ENCODE measurements at places on chromosomes 12 and 14.

DNA sequence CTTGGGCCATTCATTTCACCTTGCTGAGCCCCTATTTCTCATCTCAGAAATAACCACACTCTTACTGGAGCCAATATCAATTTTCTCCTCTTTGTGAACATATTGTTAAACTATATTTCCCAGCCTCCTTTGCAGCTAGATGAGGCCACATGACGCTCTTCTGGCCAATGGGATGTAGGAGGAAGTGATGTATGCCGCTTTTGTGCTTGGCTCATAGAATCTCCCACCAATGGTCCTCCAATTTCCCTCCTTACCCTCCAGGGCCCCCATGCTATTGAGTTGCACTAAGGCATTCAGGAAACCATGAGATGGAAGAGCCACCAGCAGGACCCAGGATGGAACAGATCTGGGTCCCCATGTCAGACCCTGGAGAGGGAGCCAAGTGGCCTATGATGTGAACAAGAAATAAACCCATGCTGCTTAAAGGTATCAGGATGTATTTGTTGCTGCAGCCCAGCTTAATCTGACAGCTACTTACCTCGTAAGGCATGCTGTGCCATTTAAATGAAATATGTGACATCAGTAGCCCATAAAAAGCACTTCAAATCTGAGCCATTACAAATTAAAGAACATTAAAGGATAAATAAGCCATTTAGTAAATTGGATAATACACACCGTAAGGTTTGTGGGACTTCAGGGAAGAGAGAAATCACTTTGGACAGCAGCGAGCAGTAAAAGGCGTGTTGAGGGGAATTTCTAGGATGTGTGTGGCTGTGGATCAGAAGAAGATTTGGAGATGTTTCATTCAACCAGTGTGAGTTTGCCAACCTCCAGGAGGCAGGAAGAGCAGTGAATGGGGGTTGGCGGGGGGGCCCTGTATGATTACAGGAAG is 24.4 kb upstream of the BDKRB2 start:
- DNase-seq, result no peak

- no peak for DNase-seq
Measured at GRCh38 chr14:85063747-85064146, 466.2 kb upstream of the FLRT2 start.

GRCh38 chr14:63725786-63726460 is 1.9 kb downstream of the SGPP1 start:
- no peak for DNase-seq

DNA sequence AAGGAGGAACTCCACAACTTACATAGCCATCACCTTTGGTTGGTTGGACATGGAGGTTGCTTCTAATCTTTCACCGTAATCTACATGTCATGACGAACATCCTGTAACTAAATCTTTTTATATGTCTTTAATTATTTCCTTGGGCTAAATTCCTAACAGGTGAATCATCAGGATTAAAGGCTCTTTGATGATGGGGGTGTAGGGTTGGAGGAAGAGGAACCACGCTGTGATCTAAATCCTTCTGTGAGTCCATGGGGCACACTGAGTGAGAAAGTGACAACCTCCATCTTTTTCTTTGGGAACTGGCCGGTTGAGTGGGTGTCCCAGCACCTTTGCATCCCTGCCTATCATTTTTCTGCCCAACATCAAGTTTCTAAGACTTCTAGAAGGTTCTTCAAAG is 31.1 kb upstream of the MAP1LC3B2 start:
- no peak for DNase-seq

GRCh38 chr14:105879503-105879866 is 353.1 kb downstream of the TMEM121 start:
- DNase-seq, result no peak

DNA sequence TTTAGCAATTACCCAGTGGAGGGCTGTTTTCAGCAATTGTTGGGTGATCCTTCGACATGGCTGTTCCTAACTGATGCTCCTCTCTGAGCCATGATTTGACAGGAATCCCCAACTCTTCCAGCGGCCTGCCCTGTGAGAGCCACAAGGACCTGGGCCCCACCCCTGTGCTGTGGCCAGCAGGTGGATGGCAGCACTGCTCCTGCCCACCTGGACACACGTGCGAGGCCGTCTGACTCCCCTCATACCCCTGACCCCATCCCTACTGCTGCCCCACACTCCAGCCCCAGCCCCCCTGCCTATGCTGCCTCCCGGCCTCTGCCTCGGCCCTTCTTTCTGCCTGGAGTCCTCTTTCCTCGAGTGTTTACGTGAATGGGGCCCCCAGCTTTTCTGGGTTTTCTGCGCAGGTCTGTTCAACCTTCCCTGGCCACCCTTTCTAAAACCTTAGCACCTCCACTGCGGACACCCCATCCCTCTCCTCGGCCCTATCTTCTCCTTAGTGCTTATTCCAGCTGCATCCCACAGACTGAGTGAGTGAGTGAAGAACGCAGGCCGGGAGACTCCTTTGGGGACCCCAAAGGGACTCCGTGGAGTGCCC is 111.4 kb downstream of the DICER1 start:
- DNase-seq, result no peak

DNA sequence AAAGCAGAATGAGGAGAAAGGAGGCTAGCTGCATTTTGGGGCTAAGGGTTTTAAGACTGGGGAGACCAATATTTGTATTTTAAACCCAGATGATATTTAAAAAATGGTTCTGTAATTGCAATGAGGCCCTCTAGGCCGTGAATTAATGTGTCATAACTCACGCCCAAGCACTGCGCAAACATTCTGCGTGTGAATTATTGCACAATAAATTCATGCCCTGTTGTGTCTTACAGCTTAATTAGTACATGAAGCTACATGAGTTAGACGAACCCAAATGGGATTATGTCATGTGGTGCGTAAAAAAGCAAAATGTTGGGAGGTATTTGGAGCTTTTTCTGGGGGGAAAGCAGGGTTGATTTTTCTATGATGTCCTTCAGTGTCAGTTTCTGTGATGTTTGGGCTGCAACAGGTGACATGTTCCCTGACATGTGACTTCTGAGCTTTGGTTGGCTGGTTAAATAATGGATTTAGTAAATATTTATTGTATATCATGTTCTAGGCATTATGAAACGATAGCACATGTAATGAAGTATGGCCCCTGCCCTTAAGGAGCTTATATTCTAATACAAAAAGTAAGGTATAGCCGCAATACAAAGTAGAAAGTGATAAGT is 30.4 kb upstream of the CISTR start:
- DNase-seq, result no peak

DNA sequence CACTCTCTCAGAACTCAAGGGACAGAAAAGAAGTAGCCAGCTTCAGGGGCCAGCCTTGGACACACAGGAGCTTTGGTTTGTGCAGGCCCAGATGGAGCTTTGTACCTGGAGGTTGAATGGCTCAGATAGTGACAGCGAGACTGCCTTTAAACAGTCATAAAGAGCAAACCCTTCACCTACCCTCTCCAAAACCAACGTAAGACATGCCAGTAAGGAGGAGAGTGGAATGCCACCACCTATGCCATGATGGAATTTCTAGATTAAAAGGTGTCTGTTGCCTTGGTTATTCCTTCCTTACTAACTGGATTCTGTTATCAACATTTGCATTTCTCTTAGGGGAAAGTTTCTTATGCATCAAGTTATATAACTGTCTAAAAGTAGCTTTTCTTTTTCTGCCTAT is 98.1 kb downstream of the EML1 start:
- no peak for DNase-seq

DNA sequence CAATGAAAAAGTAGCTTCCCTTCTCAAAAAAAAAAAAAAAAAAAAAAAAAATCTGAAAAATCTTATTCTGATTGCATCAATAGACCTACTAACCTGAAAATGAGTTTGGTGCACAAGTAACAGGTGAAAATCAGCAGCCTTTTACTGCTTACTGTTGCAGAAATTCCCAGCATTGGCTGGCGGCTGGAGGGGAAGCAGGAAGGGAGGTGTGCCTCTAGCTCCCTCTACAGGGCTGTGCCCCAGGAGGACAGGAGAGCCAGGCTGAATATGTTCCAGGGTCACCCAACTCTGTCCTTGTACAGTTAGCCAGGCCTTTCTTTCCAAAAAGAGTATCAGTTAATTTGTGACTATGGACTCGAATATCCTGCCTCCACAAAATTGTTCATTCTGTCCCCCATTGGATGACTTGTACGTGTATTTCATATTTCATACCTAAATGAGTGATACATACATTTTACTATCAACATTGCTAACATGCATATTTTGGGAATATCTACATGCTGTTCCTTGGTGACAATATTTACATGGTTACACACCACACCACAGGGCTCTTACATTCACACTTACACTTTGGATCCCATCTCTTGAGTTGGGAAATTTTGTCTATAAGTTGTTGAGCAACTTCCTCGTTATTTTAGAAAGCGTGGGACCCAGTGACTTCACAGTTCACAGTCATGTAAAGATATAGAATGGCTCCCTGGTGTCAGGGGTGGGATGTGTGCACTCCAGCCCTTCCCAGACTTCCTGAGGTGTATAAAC is 124.8 kb downstream of the SAMD4A start:
- no peak for DNase-seq

DNA sequence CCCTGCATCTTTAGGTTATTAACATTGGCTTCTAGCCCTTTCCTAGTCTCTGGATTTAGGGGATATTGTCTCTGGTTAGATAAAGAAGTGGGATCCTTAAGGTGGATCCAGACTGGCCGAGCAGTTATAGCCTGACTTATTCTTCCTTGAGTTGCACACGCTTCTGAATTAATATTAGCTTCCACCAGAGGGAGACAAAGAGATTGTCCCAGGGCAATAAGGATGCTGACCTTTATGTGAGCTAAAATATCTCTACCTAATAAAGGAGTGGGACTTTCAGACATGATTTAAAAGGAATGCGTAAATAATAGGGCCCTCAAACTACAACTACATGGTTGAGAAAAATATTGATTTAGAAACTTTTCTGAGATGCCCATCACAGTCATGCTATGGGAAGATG is 139.7 kb downstream of the SLCO1B3 start:
- DNase-seq, result no peak

DNA sequence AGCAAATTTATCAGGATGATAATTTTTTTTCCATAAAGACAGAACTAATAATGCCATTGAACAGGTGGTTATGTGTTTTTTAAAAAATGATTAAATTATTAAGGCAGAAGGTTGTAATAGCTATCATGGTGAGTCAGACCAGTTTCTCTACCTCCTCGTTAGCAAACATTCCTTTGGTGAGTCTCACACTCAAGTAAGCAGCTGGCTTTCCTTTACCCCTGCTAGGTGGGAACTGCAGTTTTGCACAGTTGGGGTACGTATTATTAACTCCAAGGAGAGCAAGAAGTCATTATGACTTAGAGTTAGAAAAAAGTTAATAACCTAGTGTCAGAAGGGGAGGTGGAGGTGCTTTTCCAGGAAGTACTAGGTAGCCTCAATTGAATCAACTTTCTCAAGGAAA is 165.3 kb downstream of the SNAPC1 start:
- DNase-seq, result no peak

- DNase-seq, result no peak
Measured at GRCh38 chr12:97380440-97380839, 82.2 kb upstream of the RMST start.

DNA sequence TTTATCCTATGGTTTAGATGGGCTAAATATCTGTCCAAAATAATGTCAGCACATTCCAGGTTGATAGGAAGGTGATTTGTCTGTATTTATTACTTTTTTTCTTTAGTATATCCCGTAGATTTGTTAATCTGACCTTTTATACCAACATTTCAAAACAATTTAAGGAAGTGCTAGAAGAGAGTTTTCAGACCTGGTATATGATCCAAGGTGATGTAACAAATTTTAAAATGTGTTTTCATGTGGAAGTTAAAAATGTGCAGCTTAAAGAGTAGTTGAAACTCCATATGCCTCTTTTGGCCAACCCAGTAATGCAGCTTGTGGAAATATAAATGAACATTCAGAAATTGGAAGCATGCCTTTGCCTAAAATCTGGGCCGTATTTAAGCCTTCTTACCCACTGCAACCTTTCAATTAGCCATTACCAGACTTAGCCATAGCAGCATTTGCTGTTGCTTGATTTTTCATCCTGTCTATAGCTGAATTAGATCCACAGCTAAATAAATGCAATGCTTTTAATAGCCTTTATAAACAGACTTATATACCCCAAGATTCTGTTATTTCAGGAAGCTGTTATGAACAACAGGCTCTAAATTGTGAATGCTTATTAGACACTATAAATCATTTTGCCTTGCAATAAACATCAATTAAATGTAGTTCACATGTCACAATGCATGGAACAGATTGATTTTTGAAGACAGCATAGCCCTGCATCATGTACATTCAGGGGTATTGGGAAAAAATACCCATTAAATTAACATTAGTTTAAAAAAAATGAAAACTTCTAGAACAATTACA is 271.2 kb downstream of the PDZRN4 start:
- no peak for DNase-seq

DNA sequence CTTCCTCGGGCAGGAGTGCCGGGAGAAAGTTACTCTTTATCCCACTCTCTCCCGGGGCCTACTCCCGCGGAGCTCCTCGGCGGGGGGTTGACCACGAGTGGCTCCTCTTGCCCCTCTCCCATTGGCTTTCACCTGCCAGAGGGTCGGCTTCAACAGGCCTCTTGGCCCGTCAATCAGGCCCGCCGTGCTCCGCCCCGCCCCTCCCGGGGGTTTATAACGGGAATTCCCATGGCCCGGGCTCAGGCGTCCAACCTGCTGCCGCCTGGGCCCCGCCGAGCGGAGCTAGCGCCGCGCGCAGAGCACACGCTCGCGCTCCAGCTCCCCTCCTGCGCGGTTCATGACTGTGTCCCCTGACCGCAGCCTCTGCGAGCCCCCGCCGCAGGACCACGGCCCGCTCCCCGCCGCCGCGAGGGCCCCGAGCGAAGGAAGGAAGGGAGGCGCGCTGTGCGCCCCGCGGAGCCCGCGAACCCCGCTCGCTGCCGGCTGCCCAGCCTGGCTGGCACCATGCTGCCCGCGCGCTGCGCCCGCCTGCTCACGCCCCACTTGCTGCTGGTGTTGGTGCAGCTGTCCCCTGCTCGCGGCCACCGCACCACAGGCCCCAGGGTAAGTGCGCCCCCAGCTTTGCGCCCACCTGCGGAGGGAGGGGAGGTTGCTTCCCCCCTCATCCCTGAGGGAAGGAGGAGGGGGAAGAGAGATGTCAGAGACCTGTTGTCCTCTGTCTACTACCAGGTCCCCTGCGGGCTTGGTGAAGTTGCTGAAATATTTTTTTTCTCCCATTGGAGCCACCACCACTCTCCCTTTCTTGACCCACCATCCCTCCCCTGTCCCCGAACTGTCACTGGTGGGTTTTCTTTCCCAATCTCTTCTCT is at the start of gene SMOC1:
SMOC1 (plus strand) TSS at position 242 of the 869 bp plus-strand sequence; CDS start at position 505, 263 bp downstream.
- DNase-seq, result no peak

- DNase-seq, result no peak
Measured at GRCh38 chr14:70027785-70028428, 148.7 kb downstream of the SMOC1 start.

DNA sequence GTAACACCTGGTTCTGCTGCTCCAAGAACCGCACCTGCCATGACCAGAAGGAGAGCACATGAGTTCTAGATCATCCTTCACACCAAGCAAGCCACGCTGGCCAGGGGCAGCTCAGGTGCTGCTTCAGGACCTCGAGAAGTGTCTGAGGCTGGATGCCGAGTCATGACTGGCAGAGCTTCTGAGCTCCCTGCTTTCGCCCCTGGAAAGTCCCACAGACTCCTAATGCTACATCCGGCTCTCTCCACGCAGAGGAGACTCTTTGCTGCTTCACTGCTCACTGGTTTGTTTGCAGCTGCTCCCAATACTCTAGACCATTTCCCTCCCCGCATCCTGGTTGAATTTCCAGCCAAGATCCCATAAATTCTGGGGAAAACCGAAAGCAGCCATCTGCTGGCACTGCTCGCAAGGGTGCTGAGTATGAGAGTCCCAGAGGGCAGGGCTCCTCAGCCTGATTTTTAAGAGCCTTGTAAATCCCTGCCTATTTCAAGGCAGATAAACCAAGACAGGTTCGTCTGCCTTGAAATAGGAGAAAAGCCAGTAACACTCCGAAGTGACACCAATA is 1.4 kb downstream of the KRT2 start:
- no peak for DNase-seq

GRCh38 chr14:74567646-74568379 is 44.2 kb downstream of the LTBP2 start:
- no peak for DNase-seq
